ENCODE measurements at places on chromosomes 11 and 22. TPM values are rescaled to one million over a fixed set of nuclear protein-coding genes. Genes with fewer than 3 reads are reported as not detected.

FAM227A gene
- total RNA-seq = 1.8 TPM

BTBD18 gene
- not detected for total RNA-seq

TMEM45B gene
- total RNA-seq = not detected

SFI1 gene
- total RNA-seq = 14.1 TPM

C11orf42 gene
- total RNA-seq = not detected

DDI1 gene
- not detected for total RNA-seq

PGA5 gene
- not detected for total RNA-seq

ANO9 gene
- total RNA-seq = under 0.01 TPM

OSBPL5 gene
- 32.9 TPM for total RNA-seq
